Activated T-cell treated with anti-CD3 and anti-CD28 coated beads for 4 hours (primary cell): ENCODE measurements at places on chromosomes 6 and 20.

GRCh38 chr20:35673884-35674283 lies 9.2 kb upstream of the CPNE1 start:
- no peak for DNase-seq

DNA sequence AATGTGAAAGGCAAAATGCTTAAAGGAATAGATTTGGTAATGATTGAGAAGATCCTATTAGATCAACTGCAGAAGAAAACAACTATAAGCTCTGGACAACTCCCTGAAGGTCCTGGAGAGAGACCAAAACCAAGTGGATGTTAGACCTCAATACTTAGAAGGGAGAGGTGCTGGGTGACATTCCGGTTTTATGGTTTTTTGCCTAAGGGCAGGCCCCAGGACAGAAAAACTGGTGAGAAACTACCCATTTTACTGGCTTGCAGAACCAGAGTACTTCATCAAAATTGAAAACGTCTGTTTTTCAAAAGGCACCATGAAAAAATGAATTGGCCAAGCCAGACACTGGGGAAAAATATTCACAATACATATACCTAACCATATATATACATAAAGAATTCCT lies 26.3 kb downstream of the SAMHD1 start:
- DNase-seq = no peak

GRCh38 chr20:41268402-41268801 lies 49.1 kb downstream of the ZHX3 start:
- DNase-seq = no peak

- DNase-seq = no peak
These were observed 115.1 kb upstream of the TCF21 start for GRCh38 chr6:133773776-133774175.

GRCh38 chr6:2378046-2378657 lies 132.7 kb upstream of the GMDS start:
- no peak for DNase-seq

DNA sequence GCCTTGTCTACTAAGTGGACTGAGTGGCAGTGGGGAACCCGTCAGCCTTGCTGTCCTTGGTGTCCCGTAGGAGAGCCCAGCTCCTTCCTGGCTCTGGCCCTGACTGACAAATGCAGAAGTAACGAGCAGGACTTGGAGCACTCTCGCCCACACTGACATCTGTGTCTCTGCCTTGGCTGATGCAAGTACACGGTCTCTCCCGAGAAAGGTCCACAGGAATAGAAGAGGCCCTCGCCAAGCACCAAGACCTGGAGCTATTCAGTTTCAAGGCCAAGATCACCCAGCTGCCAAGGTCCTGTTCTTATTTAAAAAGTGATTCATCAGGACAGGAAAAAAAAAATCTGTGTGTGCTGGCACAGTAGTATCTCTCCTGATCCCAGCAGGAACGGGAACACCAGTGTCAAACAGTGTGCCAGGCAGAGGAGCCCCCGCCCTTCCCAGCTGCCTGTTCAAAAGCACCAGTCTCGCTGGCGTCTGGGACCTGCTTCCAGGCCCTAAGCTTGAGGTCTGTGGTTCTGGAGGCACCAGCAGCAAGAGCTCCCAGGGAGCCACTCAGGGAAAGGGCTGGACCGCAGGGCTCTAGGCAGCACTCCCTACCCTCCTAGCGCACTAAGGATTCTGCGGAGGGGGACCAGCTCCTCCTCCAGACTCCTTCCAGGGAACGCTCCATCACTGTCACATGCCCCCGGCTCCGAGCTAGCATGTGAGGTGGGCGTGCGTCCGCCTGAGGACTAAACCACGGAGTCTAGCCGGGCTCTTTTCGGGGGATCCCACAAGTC lies 376.9 kb downstream of the RNGTT start:
- no peak for DNase-seq

- DNase-seq = no peak
These were observed 374.3 kb upstream of the SOX4 start for GRCh38 chr6:21219241-21219640.

DNA sequence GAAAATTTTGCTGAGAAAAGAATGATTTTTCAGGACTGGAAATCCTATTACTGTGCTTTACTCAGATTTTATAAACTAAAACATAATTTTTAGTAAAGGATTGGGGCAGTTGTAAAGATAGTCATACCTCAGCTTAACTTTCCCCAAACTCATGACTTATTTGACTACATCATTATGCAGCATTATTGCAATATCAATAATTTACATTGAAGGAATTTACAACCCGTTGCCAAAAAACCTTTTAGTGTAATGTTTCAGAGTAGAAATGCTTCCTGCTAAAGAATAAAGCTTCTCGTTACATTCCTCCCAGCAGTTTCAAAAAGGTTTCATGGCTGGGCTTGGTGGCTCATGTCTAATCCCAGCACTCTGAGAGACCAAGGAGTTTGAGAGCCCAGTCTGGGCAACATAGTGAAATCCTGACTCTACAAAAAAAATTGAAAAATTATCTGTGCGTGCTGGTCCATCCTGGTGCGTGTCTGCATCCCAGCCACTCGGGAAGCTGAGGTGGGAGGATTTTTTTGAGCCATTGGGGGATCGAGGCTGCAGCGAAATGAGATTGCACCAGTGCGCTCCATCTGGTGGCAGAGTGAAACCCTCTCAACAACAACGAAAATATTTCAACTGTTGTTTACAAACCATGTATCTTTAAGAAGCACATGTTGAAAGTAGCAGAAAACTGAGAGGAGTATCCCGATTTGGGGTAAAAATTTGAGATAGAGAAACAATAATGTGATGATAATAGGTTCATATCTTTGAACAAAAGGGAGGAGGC lies 4.4 kb downstream of the AMD1 start:
- no peak for DNase-seq

- no peak for DNase-seq
These were observed 40.6 kb upstream of the ECHDC1 start for GRCh38 chr6:127383988-127384387.

- no peak for DNase-seq
These were observed 75.4 kb upstream of the ADGRB3 start for GRCh38 chr6:68559716-68560115.

- no peak for DNase-seq
These were observed 50.0 kb upstream of the SCGN start for GRCh38 chr6:25601800-25602673.

DNA sequence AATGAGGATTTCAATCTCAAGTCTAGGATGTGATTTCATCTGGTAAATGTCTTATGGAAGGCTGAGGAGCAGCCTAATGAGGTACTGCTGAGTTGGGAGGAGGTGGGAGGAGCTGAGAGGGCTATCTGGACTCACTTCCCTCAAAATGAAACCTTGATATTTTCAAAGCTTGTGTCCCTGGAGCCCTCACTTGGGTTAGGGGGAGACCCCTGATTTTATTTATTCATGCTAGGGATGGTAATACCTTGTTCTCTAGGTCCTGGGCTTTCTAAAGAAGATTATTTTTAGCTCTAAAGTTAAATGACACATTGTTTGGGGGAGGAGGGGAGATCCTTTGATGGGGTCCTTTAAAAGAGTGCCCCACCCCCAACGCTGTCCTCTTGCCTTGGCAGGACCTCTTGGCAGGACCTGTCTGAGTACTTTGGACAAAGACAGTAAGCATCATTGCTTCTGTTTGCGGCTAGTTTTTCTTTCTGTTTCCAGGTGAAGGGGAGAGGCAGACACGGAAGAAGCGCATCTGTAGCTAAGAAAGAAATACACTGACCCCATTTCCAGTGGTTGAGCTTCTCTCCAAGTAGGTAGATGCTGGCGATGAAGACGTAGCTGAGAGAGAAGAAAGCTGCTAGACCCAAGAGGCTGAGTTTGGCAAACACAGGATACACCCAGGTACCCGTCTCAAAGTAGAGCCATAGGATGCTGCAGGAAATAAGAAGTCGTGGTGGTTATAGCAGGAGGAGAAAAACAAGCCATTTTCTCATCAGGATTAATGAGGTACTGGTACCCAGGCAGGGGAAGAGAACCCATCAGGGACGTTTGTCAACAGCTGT lies 55.6 kb downstream of the ADTRP start:
- no peak for DNase-seq

DNA sequence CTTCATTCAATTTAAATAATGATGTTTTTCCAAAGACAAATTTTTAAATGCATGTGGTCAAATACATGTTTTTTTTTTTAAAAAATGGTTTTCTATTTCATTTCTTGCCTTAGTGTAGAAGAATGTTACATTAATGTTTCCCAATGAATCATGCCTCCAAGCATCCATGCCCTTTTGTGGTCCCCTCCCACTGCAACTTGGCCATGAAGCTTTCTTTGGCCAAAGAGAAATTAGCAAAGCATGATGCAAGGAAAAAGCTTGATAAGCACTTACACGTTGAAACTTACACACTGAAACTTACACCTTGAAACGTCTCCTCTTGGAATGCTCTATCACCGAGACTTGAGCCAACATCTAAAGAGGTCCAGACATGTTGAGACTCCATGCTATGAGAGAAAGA lies 93.0 kb upstream of the ELOVL5 start:
- DNase-seq = no peak

- DNase-seq = no peak
These were observed 23.4 kb downstream of the MGME1 start for GRCh38 chr20:17992224-17992637.

DNA sequence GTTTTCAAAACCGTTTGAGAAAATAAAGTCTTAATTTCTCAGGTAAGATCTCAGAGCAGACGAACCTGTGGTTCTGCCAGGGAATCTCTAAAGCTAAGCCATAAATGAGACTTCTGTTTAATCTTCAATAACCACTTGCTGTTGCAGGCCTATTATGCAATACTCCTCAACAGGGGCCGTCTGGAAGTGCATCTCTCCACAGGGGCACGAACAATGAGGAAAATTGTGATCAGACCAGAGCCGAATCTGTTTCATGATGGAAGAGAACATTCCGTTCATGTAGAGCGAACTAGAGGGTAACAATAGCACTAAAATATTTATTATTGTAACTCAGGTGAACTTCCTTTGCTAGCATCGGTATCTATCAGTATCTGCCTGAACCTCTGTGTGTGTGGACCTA lies 223.7 kb downstream of the ARHGAP18 start:
- DNase-seq = no peak

DNA sequence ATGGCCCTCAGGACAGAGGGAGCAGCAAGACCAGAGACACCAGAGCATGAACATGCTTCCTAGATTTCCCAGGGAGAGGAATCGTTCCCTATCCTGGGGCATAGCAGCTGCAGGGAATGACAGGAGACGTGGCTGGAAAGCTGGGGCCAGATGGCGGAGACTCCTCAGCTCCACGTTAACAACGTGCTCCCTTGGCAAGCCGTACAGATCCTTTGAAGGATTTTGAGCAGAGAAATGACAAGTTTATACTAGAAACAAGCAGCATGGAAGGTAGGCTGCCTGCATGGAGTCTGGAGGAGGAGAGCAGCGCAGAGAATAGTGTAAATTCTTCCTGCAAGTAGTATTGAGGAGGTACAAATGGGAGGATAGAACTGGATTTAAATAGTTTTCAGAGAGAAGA lies 11.7 kb downstream of the MYLIP start:
- DNase-seq = no peak

GRCh38 chr6:149033454-149033853 lies 284.1 kb upstream of the TAB2 start:
- no peak for DNase-seq

DNA sequence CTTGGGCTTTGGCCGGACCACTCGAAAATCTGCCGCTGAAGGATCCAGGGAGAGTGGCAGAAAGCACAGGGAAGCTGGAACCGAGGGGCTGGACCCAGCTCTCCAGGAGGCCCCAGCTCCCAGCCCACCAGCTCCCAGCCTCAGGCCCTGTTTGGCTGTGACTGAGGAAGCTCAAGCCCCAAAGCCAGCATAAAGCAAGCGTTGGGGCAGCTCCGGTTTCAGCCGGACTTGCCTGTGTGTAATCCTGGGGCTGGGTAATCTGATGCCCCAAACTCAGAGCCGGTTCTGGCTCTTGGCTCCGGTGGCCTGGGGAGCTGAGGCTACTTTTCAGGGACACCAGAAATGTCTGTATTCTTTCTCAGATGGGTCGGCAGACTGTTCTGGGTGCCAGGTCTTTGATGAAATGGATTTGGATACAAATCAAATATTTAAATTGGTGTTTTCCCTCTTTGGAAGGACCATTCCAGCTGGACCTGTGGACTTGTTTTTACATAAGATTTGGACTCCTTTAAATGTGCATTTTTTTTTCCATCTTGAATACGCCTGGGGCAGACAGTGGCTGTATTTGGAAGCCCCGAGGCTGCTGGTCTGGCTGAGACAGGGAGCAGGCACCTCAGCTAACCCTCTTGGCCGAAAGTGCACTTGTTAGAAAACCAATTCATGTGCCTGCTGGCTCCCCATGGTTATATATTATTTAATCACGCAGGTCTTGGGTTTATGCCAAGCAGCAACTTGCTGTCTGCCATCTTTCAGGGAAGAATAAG lies 29.7 kb downstream of the RPP40 start:
- DNase-seq = no peak

GRCh38 chr6:116046737-116047136 lies 14.0 kb downstream of the FRK start:
- no peak for DNase-seq
